Left hindlimb (tissue), 1 donor: ENCODE measurements at places on chromosomes 7 and 10.

GRCh38 chr10:30357806-30358205 is 8.7 kb upstream of the MTPAP start:
- no peak for DNase-seq

DNA sequence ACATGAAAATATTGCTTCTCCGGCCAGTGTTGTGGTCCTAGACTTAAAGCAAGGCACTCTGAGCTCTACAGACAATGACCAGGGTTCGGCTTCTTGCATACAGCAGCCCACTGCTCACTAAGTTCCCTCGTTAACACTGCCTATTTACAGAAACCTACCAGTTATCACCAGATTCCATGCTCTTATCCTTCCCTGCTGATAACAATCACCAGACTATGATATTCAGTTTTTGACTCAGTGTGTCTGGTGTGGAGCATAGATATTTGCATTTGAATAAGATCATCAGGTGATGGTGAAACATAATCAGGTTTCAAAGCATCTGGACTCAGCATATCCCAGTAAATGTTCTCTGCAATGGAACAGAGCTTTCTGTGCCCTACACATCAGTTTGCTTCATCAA is 182.3 kb downstream of the SNX13 start:
- no peak for DNase-seq

DNA sequence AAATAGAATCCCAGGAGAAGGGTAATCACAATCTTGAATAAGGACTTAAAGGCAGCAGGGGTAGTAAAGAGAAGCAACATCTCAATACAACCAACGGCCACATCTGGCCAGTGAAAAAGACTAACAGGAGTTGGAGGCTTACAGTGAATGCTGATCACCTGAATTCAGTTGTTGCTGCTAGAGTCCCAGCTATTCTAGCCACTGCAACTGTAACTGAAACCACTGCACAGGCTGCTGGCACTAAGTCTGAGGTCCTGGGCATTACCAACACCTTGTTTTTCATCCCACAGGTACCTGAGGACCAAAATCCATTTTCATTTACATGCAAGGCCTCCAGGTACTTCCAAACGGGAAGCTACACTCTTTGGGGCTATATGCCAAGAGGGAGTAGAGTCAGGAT is 44.4 kb downstream of the TPK1 start:
- DNase-seq, result no peak

- DNase-seq, result no peak
Measured at GRCh38 chr10:68171539-68172080, 60.3 kb downstream of the ATOH7 start.

GRCh38 chr7:105759670-105760550 is 116.5 kb downstream of the ATXN7L1 start:
- no peak for DNase-seq

- no peak for DNase-seq
Measured at GRCh38 chr10:129387258-129387525, 79.8 kb upstream of the MGMT start.

DNA sequence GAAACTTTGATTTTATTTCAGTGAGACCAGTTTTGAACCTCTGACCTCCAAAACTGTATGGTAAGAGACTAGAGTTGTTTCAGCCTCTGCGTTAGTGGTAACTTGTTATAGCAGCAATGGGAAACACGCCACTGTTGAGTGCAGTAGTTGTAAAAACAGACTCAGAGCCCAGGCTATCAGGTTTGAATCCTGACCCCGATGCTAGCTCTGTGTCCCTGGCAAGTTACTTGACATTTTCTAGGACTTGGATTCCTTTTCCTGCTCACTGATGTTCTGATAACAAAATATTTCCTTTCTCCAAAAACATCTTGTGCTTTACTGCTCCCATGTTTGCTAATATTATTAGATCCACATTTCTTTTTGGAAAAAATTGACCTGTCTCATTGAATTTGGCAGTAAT is 131.0 kb downstream of the PLXDC2 start:
- DNase-seq, result no peak

DNA sequence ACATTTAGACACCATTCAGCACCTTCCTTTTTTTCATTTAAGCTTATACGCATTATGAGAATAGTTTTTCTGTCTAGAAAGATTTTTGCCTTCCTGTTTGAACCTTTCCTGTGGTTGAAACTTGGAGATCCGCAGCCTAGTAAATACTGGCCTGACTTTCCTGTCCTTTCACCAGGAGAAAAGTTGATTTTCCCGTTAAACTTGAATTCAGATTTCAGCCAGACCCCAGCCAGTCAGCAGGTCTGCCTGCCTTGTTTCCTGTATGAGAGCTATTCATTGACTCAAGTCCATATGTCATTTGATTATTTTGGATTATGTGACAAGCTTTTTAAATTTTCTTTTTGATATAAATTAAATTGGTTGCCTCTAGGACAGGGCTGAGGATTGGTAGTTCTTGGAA is 71.5 kb downstream of the EVX1 start:
- DNase-seq, result no peak

DNA sequence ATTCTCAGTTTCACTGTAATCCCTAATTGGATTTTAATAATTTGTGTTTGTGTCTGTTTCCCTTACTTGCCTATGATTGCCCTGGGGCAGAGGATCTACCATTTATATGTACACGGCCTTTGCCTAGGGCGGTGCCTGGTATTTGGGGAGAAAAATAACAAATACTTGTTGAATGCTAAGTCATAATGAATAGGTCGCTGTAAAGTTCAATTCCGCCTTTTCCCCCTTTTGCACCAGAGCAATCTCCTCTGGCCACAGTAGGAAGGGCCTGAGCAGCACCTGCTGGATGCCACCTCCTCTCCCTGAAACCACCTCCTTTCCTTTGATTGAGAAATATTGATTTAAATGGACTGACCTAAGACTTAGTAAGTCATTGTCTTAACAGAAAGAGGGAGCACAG is 70.2 kb downstream of the RHOBTB1 start:
- no peak for DNase-seq

DNA sequence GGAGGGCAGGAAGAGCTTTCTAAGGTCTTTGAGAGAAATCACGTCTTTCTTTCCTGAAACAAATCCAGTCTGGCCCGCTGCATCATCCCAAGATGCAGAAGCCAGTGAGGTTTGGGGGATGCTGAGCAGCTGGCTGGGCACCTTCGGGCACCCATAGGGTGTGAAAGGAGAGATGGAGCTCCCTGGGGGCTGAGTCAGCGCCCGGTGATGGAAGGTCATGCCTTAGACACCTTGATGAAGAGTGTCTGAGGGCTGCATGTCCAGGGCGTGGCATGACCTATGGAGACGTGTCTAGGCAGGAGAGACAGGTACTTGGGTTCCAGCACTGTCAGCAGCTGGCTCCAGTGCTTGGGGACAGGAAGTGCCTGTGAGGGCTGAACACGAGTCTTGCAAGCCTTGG is 88.3 kb downstream of the GOLGA7B start:
- DNase-seq, result no peak

DNA sequence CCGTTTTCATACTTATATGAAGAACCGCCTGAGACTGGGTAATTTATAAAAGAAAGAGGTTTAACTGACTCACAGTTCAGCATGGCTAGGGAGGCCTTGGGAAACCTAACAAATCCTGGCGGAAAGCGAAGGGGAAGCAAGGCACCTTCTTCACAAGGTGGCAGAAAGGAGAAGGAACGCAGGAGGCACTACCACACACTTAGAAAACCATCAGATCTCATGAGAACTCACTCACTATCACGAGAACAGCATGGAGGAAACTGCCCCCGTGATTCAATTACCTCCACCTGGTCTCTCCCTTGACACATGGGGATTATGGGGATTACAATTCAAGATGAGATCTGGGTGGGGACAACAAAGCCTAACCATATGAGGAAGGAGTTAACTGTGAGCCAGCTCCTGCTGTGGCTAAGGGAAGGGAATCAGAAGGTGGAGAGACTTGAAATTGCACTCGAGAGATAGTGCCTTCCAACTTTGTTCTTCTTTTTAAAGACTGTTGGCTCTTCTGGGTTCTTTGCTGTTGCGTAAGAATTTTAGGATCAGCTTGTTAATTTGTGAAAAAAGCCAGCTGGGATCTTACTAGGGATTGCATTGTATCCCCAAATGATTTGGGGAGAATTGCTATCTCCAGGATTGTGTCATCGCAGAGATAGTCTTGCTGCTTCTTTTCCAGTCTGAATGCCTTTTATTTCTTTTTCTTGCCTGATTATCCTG is 21.0 kb downstream of the OPTN start:
- no peak for DNase-seq

DNA sequence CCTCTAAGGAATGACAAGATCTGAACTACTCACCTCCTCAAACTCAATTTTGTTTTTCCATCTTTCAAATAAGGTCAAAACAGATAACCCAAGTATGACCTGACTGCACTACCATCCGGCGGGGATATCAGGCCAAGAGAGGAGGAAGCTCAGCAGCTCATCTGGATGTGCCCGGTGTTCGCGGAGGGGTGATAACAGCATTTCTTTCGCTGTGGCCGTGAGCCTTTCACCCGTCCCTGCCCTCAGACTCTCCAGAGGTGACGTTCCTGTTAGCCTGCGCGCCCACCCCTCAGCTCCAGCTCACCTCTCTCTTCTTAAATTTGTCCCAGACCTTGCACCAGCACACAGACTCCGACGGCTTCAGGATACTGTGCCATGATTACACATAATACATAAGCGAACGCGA is 526 bp downstream of the ZNF248 start:
- no peak for DNase-seq

DNA sequence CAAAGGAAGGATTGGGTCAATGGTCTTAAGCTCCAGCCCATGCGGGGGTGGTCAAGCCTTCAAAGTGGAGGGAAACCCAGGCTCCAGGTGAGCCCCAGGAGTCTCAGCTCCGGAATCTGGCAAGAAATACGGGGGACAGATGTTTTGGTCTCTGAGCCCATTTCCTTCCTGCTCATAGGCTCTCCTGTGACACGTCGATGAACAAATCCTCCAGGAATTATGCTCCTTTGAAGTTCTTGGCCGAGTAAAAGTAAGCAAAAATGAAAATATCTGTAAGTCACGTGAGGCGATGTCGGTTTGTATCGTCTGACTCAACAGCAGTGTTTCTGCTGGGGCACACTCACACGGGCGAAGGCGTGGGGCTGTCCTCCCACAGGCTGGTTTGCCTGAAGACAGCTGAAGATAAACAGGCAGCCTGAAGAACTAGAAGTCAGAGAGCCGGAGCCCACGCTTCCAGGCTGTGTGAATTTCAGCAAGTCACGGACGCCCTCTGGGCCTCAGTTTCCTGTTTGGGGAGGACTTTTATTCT is 52.6 kb upstream of the SMNDC1 start:
- DNase-seq, result no peak

DNA sequence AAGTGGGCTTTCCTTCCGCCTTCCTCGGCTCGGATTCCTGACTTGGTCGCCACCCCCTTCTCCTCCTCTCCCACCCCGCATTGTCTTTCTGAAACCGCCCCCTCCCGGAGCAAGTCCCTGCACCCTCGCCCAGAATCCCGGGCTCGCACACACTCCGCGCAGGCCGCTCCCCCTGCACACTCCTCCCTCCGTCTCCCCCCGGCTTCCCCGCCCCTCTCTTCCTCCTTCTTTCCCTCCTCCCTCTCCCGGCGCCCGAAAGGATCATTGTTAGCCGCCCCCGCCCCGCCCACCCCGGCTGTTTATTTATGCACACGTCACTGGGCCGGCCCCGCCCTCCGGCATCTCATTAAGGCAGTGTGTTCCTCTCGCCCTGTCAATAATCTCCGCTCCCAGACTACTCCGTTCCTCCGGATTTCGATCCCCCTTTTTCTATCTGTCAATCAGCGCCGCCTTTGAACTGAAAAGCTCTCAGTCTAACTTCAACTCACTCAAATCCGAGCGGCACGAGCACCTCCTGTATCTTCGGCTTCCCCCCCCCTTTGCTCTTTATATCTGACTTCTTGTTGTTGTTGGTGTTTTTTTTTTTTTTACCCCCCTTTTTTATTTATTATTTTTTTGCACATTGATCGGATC is at the start of gene TCF7L2:
TSS of gene TCF7L2 (plus strand) at position 373 of the 633 bp plus-strand sequence. CDS start 510 bp downstream, outside the sequence.
- DNase-seq, result peak; percentile 99

DNA sequence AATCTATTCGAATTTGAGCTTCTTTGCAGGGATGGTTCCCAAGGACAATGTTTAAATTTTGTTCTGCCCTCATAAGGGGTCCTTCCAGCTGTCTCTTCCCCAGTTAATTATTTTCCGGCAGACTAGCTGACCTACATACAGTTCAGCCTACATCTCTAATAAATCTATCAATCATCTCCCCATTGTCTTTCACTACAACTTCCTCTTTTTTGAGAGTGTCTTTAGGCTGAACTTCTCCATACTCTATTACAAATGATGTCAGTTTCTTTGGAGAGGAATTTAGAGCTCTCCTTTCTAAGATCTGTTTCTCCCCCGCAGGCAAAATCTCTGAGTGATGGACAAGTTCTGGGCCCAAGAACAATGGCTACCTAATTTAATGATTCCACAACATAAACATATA is 122.2 kb downstream of the PCLO start:
- no peak for DNase-seq

DNA sequence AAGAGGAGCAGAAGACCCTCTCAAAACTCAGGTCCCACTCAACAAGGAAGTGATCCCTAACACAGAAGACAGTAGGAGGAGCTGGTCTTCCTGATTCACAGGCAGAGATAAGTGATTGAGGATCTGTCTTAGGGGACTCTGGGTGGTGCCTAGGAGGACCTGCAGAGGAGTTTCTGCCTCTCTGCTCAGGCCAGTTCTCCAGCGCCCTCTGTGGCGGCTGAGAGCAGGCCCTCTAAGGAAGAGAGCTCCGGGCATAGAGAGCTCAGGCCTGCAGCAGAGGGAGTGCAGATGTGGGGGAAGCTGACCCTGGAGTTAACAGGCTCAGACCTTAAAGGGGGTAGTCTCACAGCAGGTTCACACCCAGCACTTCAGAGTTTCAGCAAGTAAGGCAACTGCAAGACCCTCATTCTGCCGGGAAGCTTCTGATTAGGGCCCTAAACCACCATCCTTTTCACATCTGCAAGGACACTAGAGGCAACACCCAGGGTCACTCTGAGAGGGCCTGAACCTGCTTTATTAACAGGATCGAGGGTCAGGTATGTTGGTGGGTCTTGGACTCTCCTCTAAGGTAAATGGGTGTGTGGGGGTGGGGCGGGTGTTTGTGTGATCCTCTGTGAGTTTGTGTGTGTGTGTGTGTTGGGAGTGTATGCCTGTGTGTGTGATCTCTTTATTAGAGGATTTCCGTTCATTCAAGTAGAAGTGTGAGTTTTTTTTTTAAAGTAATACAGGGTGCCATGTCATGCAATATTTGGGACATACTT is 57.6 kb upstream of the TARP start:
- DNase-seq, result no peak

DNA sequence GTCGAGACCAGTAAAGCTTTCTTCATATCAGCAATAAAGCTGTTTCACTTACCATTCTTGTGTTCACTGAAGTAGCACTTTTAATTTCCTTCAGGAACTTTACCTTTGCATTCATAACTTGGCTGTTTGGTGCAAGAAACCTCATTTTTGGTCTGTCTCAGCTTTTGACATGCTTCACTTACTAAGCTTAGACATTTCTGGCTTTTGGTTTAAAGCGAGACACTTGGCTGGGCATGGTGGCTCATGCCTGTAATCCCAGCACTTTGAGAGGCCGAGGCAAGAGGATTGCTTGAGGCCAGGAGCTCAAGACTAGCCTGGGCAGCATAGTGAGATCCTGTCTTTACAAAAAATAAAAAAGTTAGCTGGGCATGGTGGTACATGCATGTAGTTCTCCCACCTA is 15.8 kb downstream of the PLEKHA1 start:
- no peak for DNase-seq

GRCh38 chr7:102061981-102062390 is 224.7 kb upstream of the SH2B2 start:
- DNase-seq, result no peak
